ENCODE measurements at places on chromosomes 7 and 10.

GRCh38 chr7:24854866-24855265 lies 97.6 kb upstream of the GSDME start:
- DNase-seq, result no peak

DNA sequence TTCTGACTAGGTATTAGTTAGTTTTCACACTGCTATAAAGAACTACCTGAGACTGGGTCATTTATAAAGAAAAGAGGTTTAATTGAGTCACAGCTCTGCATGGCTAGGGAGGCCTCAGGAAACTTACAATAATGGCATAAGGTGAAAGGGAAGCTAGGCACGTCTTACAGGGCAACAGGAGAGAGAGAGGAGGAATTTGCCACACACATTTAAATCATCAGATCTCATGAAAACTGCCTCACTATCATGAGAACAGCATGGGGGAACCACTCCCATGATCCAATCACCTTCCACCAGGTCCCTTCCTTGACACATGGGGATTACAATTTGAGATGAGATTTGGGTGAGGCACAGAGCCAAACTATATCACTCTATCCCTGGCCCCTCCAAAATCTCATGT lies 40.6 kb upstream of the ZMYND11 start:
- DNase-seq, result no peak

DNA sequence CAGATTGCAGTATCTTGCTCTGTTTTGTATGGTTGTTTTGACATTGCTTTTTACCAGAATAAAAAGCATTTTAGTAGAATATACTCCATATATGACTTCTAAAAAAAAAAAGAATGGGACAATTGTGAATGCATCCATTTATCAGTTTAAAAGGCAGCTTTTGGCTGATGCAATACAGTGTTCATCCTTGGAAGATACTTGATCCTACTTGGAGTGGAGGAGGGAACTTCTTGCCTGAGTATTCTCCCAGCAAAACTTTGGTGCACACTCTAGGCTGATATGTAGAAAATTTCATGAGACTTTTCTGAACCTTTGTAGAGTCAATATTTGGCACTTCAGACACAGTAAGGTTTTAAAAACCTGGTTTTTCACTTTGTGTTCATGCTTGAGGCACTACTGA lies 40.2 kb downstream of the WDR11 start:
- no peak for DNase-seq

DNA sequence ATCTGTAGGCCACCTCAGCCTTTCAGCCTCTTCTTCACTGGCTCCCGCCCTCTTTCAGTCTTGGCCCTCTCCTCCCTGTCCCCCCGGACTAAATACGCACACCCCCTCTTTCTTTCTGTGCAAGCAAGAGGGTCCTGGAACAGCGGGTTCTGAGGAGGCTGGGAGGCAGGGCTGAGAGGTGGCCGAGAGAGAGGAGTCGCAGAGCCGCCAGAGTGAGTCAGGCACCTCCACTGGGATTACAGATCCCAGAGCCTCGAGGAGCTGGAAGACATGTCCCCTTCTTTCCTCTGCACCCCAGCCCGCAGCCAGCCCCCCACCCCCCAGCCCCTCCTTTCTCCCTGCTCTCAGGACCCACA lies 182 bp downstream of the CCDC136 start:
- no peak for DNase-seq

- DNase-seq, result no peak
Measured at GRCh38 chr7:28565980-28566379, 153.7 kb downstream of the CREB5 start.

Measured in activated CD4-positive, alpha-beta T cell treated with anti-CD3 and anti-CD28 coated beads, Interleukin-2, amount 50 U/mL, for 1 hour (primary cell).